ENCODE measurements at places on chromosomes 5 and 9. TPM values are rescaled to one million over a fixed set of nuclear protein-coding genes. Genes with fewer than 3 reads are reported as not detected.

HINT1 gene
- total RNA-seq: 287 TPM

ROPN1L gene
- total RNA-seq: 2.6 TPM

ZNF366 gene
- total RNA-seq: not detected

- H3K4me3 ChIP-seq: no peak overlapping the region
- no peaks in the 10 kb centered on the region for H3K4me1 ChIP-seq
- DNase-seq: no peak
- no peak overlapping the region for H3K27ac ChIP-seq
Observed at GRCh38 chr9:105173306-105173705, 71.1 kb upstream of the SLC44A1 start.

DNA sequence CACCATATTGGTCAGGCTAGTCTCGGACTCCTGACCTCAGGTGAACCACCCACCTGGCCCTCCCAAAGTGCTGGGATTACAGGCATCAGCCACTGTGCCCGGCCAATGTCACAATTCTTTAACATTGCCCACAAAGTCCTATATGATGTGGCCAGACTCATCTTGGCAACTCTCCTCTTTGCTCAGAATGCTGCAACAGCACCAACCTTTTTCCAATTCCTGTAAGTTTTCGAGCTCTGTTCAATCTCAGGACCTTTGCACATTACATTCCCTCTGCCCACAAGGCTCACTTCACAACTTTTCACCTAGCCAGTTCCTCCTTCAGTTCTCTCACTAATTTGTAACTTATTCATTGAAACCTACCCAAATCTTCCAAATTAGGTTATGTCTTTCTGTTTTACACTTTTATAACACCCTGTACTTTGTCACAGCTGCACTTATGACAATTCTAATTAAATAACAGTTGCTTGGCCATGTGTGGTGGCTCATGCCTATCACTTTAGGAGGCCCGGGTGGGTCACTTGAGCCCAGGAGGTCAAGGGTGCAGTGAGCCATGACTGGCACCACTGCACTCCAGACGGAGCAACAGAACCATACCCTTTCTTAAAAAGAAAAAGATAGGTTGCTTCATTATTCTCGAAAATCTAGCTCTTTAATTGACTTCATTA lies 30.9 kb upstream of the GLDC start:
- no peaks in the 10 kb centered on the region for H3K27me3 ChIP-seq
- no peak for DNase-seq
- H3K4me3 ChIP-seq: no peak overlapping the region
- H3K4me1 ChIP-seq: peaks cover 5% of the 10 kb centered on the region
- H3K27ac ChIP-seq: no peak overlapping the region

- no peaks in the 10 kb centered on the region for H3K27me3 ChIP-seq
- no peak overlapping the region for H3K27ac ChIP-seq
- no peaks in the 10 kb centered on the region for H3K36me3 ChIP-seq
- DNase-seq: no peak
Observed at GRCh38 chr5:9507974-9508373, 37.9 kb downstream of the SEMA5A start.
